Motor neuron (in vitro differentiated cells): ENCODE measurements at places on chromosomes 13 and 19. TPM values are rescaled to one million over a fixed set of nuclear protein-coding genes. Genes with fewer than 3 reads are reported as not detected.
A peak's percentile ranks its signal among the peaks of the same experiment; 100 is the strongest.

- ATAC-seq = no peak
These were observed 524.7 kb downstream of the GPC5 start for GRCh38 chr13:91922969-91923592.

DNA sequence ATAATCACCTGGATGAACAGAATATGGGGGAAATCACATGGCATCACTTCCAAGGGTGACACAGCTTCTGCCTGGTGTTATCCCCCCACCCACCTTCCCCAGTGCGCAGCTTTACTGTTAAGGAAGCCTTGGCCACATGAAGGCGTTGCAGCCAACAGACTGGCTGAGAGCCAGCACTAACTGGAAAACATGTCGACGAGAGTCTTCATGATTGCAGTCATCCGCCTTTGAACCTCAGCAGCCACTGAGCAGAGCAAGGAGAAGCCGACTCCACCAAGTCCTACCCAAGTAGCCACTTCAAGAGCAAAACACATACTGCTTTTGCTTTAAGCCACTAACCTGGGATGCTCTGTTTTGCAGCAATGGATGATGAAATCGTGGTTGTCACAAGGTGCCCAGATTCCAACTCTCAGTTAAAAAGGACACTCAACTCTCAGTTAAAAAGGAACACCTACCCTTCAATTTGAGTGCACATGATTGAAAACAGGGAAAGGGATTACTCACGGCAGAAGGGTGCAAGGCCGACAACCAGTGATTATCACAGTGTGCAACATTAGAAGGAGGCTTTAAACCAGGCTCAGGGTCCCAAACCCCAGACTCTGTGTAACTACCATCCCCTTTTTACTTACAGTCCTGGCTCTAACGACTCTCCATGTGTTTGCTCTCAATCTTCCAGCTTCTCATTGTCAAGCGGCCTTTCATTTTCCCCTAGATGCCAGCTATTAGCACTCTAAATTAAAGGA, 149.1 kb downstream of the KLF12 start:
- ATAC-seq = no peak

GRCh38 chr19:54851353-54851752, 1.1 kb downstream of the KIR3DL2 start:
- ATAC-seq = no peak

DNA sequence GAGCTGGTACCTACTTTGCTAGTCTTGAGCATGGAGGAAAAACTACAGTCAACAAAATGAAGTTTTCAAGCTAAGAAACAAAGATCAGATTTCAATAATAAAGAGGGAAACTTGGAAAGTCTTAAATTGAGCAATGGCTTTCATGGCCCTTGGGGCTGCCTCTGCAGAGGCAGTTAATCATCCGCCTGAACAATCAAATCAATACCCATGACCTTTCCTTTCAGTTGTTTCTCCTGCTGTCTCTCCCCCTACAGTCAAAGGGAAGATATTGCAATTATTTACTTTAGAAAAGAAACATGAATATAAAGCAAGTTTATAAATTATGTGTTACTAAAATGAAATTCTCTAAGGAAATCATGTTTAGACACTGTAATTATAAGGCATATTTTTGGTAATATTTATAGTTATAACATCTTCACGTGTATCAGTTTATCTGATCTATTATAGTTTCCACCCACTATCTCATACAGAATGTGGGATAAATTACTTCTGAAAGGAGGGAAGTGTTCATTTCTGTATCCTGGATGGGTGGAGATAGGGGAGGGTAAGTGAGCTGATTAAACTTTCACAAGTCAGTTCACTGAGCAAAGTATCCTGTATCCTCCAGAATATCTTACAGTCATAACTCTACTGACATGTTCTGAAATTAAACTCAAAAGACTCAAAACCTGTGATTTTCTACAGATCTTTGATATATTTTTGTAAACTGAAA, 72.4 kb upstream of the TSC22D1 start:
- no peak for ATAC-seq

DNA sequence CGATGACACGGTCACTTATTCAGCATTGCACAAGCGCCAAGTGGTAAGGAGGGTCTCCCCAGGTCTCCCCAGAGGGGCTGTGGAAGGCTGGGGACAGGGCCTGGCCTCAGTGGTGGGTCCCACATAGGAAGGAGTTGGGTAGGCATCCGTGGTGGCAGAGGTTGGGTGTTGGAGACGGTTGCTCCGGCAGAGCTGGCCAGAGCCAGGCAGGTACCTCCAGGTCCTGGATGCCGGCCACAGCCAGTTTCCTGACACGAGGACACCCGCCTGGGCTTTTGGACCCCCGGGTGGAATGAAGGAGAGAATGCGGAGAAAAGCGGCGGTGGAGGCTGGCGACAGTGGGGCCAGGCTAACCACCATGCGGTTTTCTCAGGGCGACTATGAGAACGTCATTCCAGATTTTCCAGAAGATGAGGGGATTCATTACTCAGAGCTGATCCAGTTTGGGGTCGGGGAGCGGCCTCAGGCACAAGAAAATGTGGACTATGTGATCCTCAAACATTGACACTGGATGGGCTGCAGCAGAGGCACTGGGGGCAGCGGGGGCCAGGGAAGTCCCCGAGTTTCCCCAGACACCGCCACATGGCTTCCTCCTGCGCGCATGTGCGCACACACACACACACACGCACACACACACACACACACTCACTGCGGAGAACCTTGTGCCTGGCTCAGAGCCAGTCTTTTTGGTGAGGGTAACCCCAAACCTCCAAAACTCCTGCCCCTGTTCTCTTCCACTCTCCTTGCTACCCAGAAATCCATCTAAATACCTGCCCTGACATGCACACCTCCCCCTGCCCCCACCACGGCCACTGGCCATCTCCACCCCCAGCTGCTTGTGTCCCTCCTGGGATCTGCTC, 1.3 kb upstream of the FFAR1 start:
- no peak for ATAC-seq

GRCh38 chr19:17205237-17206140, 9.7 kb upstream of the USE1 start:
- peak; percentile 48 for ATAC-seq

DNA sequence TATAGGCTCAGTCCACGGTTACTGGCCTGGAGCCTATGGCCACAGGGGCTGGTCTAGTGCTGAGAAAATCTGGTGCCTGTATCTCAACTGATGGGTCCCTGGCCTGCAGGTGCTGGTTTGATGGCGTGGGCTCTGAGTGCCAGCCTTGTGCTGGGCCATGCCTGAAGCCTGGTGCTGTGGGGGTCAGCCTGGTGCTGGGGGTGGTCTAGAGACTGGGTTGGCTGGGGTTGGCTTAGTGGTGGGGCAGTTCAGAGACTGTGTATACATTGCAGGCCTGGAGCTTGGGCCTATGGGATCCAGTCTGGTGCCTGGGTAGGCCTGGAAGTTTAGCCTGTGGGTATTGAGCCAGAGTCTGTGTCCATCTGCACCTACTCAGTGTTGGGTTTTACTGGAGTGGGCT, 36.4 kb downstream of the SLC10A2 start:
- no peak for ATAC-seq

DNA sequence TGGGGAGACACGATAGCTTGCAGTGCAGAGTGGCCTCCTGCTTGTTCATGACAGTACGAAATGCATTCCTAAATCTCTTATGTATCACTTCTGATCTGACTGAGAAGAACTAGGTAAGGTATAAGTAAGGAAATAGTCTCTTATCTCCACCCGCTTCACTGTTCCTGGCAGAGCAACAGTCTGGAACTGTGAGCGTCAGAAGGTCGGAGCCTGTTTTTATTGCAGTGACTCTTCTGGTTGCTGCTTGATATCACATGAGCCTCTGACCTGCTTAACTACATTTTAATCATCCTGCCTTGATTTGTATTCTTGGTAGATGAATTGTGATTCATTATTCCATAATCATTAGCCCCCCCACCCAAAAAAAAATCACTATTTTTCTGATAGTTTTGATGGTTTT, 69.0 kb downstream of the COL4A2 start:
- no peak for ATAC-seq

DNA sequence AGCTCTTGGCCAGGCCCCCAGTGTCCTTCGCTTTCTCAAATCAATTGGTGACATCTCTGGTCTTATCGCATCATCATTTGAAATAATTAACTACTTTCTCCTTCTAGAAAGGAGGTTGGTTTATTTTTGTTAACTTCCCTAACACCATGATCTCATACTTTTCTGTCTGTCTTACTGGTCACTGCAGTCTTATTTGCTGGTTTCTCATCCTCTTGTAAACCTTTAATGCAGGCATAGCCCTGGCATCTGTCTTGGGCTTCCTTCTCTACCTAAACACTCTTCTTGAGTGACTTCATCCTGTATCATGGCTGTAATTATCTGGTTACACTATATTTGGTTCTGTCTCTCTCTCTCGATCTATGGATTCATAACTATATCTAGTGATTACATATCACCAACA, 152.8 kb downstream of the CYSLTR2 start:
- no peak for ATAC-seq

DNA sequence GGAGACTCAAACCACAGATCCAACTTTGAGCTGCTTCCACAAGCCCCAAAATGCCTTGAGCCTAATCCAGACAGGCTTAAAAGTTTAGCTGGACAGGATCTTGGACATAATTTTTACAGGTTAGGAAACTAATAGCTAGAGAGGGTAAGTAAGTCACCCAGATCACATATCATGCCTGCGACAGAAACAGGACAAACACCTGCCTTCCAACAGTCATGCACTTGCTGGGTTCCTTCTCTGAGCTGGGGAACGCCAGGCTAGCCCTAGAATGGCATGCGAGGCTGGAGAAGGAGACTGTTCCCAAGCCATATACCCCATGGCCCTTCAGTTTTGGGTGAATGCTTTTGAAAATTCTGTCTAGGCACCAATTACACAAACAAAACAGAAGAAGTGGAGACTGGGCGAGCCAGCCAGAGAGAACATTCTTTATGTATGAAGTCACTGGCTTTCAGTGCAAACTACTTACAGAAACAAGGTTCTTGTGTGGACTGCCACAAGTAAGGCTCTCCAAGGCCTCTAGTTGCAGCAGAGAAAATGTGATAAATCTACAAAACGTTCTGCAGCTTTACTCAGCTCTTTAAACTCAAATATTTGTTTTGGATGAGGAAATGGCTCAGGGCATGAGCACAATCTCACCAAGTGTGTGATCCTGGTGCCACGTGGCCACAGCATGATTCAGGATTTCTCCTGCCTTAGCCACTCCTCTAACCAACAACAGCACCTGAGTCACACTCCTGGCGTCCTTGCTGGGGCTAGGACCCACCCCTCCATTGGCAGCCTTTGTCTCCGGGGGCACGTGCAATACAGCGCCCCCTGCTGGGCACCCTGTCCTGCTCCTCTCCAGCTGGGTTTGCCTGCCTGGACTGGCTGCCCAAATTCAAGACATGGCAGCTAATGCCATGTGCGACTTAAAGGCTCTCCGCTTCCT, 73.4 kb upstream of the UBL3 start:
- ATAC-seq = peak; percentile 81

DNA sequence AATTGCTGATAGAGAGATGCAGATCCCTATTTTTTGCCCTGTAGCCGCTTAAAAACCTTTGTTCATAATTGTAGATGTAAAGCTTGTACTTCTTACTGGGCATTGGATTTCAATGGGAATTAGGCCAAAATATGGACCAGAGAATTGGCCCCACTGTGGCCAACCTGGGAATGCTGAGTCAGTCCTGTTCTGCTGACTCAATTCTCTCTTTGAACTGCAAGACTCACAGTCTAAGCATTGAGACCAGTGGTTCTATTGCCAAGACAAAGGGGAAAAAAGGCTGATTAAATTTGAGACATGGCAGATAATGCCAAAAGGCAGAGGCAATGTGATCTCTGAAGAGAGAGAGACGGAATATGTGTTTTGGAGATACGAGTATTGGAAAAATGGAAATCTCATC, 72.5 kb upstream of the UBL3 start:
- no peak for ATAC-seq

DNA sequence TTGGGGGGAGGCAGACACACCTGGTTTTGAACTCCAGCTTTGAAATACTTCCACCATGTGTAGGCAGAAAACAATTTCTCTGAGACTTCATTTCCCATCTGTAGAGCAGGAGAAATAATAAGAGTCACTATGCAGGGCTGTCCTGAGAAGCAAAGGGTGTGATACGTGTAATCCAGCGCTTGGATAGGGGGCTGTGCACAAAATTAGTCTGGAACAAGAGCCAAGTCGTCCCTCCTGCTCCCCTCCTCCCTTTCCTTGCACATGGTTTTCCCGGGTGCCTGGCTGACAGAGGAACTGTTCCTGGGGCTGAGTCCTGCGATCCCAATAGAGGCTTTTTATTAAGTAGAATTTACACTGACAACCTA, 29.6 kb upstream of the UBE2L5 start:
- no peak for ATAC-seq

GRCh38 chr13:101248739-101249514, 167.4 kb downstream of the NALCN start:
- no peak for ATAC-seq

DNA sequence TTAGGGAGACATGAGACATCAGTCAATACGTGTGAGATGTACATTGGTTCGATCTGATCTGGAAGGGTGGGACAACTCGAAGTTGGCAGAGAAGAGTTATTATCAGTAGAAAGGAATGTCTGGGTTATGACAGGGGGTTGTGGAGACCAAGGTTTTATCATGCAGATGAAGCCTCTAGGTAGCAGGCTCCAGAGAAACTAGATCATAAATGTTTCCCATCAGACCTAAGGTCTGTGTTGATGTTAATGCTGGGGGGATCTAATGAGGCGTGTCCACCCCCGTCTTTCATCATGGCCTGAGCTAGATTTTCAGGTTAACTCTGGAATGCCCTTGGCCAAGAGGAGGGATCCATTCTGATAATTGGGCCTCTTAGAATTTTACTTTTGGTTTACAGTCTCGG, 187.0 kb upstream of the KL start:
- no peak for ATAC-seq

DNA sequence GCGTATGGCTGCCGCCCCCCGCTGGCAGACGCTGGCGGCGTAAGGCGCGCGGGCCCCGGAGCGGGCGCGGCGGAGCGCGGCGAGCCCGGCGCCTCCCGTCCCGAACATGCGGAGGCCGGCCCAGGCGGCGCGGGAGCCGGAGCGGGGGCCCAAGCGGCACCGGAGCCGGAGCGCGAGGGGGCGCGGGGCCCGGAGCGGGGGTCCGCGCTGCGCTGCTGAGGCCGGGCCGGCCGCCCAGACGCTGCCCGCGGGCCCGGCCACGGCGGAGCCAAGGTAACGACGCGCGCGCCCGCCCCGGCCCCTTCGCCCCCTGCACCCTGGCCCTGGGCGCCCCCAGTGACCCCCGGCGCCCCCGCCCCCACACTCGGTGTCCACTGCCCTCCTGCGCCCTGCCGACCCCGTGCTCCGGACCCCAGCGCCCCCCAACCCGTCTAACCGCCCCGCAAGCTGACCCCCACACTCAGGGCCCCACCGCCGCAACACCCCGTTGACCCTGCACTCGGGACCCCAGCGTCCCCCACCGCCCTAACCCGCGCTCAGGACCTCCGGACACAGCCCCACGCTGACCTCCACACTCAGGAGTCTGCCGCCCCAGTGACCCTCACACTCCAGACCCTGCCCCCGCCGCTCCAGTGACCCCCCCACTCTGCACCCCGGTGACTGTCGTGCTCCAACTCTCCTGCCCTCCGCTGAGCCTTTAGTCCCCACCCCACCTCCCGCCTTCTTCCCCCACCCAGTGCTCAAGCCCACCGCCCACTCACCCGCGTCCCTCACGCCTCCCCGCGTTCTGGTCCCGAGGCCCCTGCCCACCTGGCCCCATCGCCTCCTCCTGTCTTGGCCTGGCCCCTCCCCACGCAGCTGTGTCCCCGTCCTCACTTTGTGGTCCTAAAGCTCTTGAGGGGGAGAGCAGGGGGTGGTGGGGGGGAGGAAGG, at the start of gene CSNK1G2:
CSNK1G2 (plus strand) TSS at position 27 of the 932 bp plus-strand sequence. CDS start 28,601 bp downstream, outside the sequence.
- ATAC-seq = peak; percentile 7

KCNJ14 gene
- total RNA-seq = 1.2 and 1.3 TPM in 2 replicates

NAPSA gene
- total RNA-seq = 0.52 and 1.1 TPM in 2 replicates

MICOS13 gene
- total RNA-seq = 30.4 and 36.6 TPM in 2 replicates

ZNF835 gene
- total RNA-seq = 0.08 and 0.09 TPM in 2 replicates

NCAN gene
- 30.9 and 35.3 TPM in 2 replicates for total RNA-seq
